ENCODE measurements at places on chromosomes 12 and 14.

GRCh38 chr12:131142891-131143657, 189.4 kb downstream of the ADGRD1 start:
- no peak for DNase-seq

DNA sequence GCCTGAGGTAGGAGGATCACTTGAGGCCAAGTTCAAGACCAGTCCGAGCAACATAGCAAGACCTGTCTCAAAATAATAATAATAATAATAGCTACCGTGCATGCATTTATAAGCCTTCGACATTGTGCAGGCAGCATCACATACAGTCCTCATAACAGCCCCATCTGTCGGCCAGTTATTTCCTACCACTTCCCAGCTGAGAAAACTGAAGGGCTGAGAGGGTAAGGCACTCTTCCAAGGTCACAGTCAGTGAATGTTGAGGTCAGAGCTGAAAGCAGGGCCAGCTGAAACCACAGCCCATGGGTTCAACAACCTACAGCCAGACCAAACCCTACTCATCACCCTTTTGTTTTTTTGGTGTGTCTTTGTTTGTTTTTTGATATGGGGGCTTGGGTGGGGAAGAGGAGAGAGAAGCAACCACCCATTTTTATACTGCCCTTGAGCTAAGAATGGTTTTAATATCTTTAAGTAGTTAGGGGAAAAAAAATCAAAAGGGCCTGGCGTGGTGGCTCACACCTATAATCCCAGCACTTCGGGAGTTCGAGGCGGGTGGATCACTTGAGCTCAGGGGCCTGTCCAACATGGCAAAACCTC, 16.8 kb upstream of the ITPK1 start:
- DNase-seq, result peak; percentile 15

- no peak for DNase-seq
Observed at GRCh38 chr12:107470645-107471044, 215.0 kb upstream of the PWP1 start.

- no peak for DNase-seq
Observed at GRCh38 chr12:118398524-118398923, 22.2 kb downstream of the SUDS3 start.

GRCh38 chr14:85702997-85703396, 173.1 kb downstream of the FLRT2 start:
- no peak for DNase-seq

DNA sequence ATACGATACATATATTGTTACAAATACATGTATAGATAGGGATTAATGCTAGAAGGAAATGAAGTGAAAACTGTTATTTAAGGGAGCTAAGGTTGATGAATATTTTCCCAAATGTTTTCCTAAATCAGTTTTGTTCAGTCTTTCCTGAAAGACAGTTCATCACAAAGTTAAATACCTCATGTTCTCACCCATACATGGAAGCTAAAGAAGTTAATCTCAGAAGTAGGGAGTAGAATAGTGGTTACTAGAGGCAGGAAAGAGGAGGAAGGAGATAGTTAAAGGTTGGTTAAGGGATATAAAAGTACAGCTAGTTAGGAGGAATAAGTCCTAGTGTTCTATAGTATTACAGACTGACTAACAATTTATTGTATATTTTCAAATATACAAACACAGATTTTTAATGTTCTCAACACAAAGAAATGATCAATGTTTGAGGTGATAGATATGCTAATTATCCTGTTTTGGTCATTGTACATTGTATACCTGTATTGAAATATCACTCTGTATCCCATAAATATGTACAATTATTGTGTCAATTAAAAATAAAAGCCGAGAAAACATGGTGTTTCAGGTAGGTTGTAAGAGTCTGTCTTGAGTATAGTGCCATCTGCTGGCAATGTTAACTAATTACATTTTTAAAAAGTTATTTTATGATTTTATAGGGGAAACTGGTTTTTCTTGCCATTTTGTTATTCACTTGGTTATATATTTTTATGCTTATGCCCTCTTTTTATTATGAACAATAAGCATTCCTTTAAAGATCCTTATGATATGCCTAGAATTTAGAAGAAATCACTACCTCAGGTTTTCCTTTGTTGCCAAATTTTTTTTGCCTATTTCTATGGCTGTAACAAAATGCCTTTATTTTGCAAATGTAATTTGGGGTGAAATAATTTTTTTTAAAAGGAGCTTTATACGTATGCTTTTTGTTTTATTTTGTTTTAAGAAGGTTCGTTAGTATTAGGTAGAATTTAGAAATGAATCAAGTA, 26.9 kb downstream of the ZDHHC17 start:
- DNase-seq, result no peak

DNA sequence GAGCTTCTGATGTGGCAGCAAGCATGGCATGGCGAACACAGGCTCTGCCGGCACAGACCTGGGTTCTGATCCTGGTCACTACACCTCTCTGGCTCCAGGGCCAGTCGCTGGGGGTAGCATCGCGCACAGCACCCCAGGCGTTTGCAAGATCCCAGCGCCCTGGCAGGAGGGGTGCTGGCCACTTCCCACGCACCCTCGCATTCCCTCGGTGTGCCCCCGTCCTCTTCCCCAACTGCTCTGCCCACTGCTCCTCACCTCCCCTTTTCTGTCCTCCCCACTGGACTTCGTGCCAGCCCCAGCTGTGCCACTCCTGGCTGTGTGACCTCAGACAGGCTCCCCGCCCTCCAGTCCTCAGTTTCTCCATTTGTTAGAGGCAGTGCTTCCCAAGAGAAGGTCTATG, 2.8 kb downstream of the CDK2AP1 start:
- no peak for DNase-seq

- no peak for DNase-seq
Observed at GRCh38 chr12:71763677-71764379, 9.2 kb downstream of the RAB21 start.

GRCh38 chr12:94170690-94171594, 22.6 kb downstream of the PLXNC1 start:
- no peak for DNase-seq

- DNase-seq, result no peak
Observed at GRCh38 chr12:22018860-22019259, 27.2 kb upstream of the CMAS start.

- DNase-seq, result no peak
Observed at GRCh38 chr12:76942267-76942666, 63.4 kb upstream of the CSRP2 start.

GRCh38 chr14:75875958-75876357, 105.8 kb downstream of the TGFB3 start:
- no peak for DNase-seq

DNA sequence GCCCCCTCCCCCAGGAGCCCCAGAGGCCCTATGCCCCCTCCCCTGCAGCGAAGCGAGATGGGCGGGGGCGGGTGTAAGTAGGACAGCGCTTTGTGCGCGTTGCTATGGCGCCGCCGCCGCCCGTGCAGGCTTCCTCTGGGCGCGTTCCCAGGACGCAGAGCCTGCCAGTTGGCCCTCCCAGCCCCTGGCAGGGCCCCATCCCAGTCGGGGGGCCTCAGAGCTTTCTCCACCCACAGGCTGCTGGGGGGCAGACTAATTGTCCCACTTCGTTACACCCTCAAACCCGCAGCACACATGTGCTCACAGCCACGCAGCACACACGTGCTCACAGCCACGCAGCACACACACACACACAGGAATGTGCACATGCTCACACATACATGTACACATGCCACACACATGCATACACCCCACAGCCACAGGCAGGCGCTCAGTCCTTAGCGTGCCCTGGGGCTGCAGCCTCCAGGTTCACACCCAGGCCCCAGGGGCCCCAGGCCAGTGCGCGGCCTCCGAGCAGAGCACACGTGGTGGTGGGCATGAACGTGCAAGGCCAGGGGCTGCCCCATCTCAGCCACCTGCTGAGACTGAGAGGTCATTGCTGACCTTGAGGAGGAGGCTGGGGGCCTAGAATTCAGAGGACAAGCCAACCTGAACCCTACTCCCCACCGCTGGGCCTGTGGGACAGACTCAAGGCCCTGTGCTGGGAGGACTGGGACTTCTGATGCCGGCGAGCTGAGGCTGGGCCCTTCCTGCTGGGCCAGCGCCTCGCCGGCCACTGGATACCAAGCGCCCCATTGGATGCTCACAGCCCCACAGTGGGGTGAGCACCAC, 15.6 kb downstream of the TRMT61A start:
- DNase-seq, result no peak

DNA sequence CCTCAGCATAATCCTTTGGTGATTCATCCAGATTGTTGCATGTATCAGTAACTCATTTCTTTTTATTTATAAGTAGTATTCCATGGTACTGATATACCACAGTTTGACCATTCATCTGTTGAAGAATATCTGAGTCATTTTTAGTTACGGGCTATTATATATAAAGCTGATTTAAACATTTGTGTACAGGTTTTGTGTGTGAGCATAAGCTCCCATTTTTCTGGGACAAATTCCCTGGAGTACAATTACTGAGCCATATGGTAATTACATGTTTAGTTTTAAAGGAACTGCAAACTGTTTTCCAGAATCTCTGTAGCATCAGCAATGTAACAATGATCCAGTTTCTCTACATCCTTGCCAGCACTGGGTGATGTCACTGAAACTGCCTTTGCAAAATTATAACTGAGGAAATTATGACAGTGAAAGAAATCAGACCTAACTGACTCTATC, 236.2 kb upstream of the KRR1 start:
- DNase-seq, result no peak

GRCh38 chr12:53603196-53603595, 23.0 kb downstream of the ATF7 start:
- DNase-seq, result no peak

DNA sequence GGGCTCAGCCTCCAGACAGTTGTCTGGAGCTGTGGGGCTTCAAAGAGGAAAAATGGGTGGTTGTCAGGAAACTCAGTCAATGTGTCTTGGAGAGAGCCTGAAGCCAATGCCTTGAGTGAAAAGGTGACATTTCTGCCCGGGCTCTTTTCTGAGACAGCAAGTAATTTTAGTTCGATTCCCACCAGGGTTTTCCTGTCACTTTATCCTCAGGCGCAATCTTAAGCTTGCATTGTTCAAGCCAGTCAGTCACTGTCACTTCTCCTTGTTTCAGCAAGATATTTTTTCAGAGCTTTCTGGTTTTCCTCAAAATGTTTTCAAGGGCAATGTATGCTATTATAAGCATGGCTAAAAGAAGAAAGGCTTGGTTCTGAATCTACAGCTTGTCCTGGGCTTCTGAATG, 404.7 kb upstream of the SEL1L start:
- no peak for DNase-seq

GRCh38 chr12:117388951-117389446, 27.6 kb upstream of the NOS1 start:
- DNase-seq, result no peak

DNA sequence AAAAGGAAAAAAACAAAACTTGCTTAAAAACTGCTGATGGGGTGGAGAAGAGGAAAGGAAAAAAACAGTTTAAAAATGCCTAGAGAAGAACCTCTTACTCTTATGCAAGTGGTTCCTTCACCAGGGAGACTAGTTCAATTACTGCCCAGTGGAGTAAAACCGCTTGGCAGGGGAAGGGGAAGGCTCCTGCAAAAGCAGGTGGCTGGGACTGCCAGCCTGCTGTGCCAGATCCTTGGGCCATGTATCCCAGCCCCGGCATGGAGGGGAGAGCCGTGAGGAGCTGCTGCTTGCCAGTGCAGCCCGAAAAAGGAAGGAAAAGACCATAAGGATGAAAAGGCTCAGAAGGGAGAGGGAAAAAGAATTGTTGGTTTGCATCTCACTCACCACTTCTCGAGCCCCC, 123.0 kb downstream of the FSCB start:
- no peak for DNase-seq

- DNase-seq, result no peak
Observed at GRCh38 chr14:20177433-20177974, 13.2 kb upstream of the OR11G2 start.

DNA sequence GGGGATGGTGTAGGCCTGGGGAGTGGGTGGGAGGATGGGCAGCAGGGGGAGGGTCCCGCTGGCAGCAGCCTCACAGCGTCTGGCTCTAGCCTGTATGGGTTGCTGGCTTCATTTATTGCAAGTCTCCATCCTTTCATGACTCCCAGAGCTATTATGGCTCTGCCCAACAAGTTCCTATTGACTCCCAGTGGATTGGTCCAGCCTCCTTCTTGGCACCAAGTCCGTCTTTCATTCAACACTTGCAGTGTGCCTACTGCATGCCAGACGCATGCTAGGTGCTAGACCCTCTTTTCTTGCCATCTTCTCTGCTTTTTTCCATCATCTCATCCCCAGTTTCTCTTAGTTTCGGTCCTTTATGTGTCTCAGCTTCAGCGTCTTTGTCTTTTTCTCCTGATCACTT, 1.1 kb downstream of the PSMB11 start:
- no peak for DNase-seq

Data from activated CD4-positive, alpha-beta T cell treated with anti-CD3 and anti-CD28 coated beads for 48 hours (primary cell).